ENCODE measurements at places on chromosomes 11 and 22.

DNA sequence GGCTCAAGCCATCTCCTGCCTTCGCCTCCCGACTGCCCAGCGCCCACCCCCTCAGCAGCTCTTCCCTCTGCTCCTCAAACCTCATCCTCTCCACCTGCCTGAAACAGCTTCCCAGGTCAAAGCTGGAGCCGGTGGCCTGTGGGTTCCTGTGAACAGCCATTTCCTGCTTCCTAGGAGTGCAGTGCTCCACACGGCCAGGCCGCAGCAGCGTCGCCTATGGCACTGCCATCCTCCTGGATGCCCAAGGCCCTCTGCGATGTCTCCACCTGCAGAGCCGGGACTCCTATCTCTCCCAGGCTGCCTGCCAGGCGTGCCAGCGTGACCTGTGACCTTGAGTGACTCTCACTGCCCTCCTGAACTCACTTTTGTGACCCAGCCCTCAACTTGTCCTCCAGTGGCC is 24.6 kb downstream of the PPM1F start:
- no peak for DNase-seq

- no peak for DNase-seq
These were observed 106.6 kb downstream of the PRR5L start for GRCh38 chr11:36402568-36403170.

DNA sequence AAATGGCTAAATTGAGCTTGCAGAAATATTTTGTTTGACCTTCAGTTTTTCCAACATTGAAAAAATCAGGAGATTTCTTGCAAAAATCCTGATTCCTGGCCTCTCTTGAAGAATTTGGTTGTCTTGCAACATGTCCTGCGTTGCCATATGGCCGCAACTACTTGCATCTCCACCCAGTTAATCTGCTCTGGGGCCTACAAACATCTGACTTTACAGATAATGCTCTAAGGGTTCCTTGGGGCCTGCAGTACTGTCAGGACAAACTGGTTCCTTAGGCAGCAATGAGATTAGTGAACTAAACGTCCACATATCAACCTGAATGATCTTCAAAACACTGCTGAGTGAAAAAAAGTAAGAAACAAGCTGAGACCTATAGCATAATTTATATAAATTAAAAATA is 36.6 kb upstream of the FEZ1 start:
- DNase-seq = no peak

- DNase-seq = no peak
These were observed 166.2 kb downstream of the LDLRAD3 start for GRCh38 chr11:36109850-36110606.

Data from stimulated activated CD4-positive, alpha-beta T cell treated with anti-CD3 and anti-CD28 coated beads, Interleukin-15, amount 100 ng/mL, for 48 hours (primary cell).